NCI-H510A treated with DMSO at 0.1 percent for 48 hours (cell line): ENCODE measurements at places on chromosomes 7 and 10.
A peak's percentile ranks its signal among the peaks of the same experiment; 100 is the strongest.

DNA sequence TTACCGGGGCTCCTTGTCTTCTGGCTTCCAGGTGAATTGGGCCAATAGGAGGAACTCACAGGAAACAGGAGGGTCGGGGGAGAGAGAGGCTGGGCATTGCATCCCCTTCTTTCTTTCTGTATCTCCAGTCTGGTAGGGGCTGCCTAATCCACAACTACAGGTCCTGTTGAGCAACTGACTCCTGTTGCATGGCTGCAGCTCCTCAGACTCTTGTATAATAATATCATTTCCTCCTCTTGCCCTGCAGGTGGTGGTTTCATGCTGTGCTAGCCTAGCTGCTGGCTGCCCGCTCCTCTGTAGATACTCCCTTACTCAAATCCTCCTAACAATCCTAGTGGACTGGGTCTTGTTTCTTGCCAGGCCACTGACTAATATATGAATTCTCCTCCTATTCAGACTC, 276.5 kb upstream of the SMIM30 start:
- DNase-seq: no peak

- DNase-seq: no peak
Measured at GRCh38 chr7:12300415-12300814, 89.3 kb downstream of the TMEM106B start.

- no peak for DNase-seq
Measured at GRCh38 chr7:90411510-90411909, 8.2 kb downstream of the CLDN12 start.

DNA sequence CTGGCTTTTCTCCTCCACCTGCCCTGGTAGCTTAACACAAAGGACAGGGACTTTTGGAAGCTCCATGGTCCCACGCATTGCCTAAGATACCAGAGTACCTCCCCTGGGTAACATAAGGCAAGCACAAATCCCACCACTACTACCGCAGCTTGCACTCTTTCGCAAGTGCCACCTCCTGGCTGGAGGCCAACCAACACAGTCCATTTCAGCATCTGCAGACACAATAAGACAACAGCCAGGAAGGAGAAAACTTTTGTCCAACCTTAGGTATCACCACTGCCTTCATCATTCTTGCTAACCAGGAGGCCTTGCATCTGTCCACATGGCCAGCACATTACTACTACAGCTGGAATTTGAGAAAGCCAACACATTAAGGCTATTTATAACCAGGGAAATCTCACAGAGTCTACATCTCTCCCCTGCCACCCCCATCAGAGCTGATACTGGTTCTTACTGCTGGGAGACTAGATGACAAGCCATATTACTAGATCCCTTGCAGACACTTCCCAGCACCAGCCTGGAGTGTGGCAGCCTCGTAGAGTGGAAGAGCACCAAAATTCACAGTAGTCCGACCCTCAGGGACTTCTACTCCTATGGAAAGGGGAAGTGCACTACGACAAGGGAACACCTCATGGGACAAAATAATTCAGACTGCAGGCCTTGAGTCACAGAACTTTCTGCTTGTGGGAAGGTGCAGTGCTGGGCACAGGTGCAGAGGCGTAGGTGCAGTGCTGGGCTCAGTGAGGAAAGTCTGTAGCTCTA, 39.8 kb upstream of the CDK13 start:
- DNase-seq: no peak

DNA sequence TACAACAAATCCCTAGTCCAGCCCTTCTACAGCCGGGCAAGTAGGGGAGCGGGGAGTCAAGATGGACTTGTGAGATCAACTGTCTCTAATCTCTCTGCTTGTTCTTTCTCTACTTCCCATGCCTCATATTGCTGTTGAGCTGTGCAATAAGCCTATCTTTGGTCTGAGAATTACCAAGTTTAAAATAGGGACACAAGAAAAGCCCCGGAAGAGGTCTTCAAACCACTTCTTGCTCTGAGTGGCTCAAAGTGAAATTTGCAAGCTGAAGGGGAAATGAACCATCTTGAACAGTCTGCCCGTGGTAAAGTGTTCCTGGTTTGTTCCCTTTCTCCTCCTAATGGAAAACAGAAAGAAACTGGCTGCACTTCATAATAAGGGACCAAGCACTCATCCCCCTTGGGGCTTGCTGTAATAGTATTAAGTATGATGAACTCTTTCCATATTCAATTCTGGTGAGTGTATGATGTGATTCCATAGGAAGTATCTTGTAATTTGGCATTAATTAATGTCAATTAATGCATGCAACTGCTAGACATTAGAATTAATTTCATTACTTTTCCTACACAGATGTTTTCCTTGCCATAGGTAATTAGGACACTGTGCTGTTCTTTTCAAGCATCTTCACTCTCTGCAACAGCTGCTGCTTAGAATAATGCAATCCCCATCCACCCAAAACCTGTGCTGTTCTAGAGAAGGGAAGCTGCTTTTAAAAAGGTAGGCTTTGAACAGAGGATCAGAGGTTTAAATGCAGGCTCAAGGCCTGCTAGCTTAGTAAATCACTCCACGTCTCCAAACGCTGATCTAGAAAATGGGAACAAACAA, 449.6 kb downstream of the SORCS1 start:
- DNase-seq: no peak

DNA sequence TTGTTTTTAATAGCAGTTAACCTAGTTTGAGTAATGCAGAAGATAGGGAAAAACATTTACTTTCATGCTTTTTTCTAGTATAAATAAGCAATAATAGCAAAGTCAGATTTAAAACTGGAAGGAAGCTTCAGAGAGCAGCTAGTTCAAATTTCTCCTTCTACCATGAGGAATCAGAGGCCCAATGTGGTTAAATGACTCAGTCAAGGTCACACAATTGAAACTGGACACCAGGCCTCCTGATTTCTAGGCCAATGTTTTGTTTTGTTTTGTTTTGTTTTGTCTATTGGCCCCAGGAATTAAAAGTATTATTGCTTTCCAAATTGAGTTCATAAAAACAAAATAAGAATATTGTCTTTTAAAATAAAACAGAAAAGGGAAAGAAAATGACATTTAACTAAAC, 122.3 kb downstream of the TRIL start:
- no peak for DNase-seq

- DNase-seq: peak; percentile 15
Measured at GRCh38 chr10:126969310-126969709, 64.1 kb downstream of the DOCK1 start.

DNA sequence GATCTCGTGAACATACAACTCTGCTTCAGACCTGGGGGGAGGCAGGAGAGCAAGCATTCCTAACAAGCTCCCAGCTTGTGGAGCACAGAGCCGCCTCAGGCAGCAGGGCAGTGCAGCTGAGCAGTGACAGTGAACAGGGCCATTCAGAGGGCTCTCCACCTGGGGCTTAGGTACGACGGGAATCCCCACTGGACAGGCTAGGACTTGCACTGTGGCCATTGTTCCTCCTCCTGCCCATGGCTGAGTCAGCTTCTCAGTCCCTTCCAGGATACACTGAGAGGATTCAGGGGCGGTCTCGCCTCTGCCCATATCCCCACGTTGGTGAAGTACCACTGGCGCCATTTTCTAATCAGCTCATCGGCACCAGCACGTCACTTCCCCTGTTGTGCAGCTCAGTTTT, 71.1 kb downstream of the FIGNL1 start:
- DNase-seq: peak; percentile 86

- no peak for DNase-seq
Measured at GRCh38 chr10:6385665-6386064, 182.9 kb downstream of the PFKFB3 start.

DNA sequence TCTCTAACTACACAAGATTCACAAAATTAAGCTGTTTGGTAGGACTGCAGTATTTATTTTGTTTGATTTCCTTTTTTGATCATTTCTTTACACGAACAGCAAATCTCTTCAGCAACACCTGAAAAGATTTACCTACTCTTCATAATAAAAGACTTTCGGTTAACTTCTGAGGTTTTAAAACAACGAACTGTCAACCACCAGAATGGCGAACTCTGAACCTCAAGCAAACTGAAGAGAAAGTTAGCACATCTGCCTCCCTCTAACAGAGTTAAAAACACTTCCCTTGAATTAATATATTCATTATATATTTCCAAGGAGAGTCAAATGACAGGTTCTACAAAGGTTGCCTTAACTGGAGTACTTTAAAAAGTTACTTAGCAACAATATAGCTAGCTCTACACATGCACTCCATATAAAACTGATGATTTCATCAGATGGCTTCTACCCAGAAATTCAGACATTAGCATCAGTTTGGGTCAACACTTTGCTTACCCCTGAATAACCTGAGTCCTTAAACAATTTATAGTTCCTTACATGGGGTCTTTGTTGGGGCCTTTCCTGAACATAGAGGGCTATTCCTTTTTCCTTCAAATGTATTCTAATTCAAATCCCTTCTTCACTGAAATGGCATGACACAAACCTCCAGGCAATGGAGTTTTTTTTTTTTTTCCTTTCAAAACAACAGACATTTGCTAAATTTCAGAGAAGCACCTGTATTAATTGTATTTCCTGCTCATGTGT, 118.3 kb downstream of the SEM1 start:
- DNase-seq: no peak

DNA sequence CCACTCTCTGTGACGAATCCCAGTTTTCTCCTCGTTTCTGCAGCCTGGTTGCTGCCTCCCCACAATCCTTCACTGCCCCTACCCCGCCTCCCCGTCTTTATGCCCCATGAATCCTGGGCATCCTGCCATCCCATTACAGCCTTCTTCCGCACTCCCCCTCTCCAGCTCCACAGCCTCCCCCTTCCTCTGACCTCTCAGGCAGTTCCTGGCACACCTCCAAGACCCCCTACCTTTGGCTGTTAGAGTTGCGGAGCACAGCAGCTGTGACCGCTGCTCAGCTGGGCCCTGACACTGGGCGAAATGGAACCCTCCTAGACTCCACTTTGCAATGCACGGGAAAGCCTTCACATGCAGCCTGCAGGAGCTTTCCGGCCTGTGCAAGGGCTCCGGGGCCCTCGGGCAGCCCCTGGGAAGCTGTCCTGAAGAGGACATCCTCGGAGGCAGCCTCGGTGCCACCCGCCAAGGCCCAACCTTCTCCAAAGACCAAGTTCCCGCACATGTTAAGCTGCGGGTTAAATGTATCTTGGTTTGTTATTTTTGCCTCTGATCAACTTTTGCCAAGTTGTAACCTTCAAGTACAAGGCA, 400.7 kb upstream of the MKI67 start:
- DNase-seq: no peak

DNA sequence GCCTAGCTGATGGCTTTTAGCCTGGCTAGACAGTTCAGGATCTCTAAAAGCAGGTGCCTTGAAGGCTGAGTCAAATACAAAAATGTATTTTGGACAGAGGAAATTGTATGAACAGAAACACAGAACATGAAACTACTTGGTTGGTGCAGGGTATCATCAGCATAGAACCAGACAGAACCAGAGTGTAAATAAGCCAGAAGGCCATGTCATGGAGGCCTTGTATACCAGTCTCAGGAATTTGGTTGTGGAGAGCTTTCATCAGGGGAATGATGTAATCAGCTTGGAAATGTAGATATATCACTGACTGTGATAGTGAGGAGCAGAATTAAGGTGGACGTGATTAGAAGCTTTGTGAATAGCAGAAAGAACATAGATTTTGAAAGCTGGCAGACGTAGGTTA, 82.9 kb downstream of the CFTR start:
- no peak for DNase-seq

DNA sequence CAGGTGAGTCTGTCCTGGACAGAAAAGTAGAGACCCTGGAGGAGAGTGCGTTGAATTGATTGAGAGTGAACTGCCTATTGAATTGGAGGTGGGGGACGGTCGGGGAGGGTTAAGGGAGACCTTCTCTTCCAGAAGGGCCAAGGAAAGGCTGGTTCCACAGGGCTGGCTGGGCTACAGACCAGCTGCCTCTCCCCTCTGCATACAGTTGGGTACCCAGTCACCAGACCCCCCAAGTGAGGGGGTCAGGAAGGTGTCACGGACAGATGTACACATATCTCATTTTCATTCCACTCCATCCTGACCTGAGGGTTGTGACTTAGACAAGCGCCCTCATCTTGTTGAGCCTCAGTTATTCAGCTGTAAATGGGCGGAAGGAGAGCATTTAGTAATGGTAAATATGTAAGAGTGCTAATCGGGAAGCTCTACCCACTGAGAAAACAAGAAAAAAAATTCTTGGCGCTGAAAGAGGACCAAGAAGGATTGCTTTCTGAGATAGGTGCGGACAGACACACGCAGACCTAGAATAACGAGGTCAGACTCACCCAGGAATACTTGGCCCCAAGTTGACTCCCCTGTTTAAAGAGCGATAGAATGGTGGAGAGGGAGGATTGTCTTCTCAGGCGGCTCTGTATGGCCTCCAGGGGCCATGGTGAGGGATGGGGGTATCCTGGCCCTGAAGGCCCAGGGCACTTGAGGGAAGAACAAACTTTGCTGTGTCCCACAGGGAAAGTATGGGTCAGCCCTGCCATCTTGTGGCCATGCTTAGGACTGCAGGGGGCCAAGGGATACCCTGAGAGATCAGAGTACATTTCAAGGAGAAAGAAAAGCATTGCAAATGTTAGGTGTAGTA, 7.2 kb upstream of the MBL2 start:
- peak; percentile 5 for DNase-seq
